Thymus (tissue), 14 donors: ENCODE measurements at places on chromosomes 1 and 21.

DNA sequence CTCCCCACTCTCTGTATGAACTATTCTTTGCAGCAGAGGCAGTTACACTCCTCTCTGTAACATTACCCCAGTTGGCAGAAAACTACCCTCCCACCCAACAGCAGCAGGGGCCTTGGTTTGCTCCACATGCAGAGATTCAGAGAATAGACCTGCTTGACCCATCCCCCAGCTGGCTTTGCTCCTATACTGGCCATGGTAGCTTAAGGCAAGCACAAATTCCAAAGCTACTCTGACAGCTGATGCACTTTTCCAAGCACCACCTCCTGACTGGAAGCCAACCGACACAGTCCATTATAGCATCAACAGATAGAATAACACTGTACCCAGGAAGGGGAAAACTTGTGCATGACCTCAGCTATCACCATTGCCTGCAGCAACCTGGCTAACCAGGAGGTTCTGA is 846.5 kb upstream of the NCAM2 start:
- no peak for DNase-seq

GRCh38 chr1:16615253-16616252 is 2.2 kb upstream of the NBPF1 start:
- DNase-seq, result no peak

DNA sequence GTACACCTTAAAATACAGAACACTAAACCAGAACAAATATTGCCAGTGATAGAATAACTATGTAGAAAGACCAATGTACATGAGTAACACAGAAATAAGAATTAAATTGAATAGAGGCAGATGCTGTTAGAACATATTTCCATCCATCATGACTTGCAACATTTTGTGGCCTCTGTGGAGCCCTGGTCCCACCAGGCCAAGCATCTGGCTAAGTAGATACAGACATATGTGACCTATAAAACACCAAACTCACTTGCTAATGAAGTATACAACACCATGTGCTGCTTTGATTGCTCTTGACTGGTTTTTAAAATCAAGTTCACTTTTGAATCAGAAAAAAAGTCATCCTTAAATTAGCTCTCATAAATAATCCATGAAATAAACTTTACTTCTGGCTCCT is 20.5 kb downstream of the SLC19A2 start:
- DNase-seq, result no peak

DNA sequence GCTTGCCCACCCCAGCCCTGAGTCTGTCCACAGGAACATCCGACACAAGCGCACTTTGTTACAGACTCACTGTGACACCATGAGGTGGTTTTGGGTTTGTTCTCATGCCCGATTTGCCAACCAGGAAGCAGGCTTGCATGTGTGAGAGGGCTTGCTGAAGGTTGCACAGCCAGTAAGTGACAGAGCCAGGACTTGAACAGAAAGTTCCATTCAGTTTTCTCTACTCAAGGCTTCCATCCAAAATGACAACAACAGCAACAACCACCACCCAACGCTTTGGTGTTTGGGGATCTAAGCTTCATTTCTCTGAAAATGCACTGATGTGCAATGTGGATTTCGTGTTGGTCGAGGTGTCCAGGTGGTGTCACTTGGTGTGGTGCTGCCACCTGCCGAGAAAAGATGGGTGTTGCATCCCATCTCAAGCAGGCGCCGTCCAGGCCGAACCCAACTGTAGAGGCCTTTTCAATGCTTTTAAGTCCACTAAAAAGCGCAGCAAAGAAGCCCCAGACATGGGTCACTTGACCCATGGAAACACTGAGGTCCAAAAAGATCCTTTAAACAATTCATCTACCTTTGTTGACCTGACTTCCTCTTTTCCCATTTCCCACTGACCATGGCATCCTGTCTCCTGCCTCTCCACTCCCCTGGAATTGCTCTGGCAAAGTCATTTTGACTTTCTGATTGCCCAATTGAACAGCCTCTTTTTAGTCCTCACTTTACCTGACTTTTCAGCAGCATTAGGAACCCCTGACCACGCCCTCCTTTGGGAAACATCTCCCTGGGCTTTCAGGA is 12.2 kb downstream of the CITED4 start:
- peak; percentile 81 for DNase-seq

DNA sequence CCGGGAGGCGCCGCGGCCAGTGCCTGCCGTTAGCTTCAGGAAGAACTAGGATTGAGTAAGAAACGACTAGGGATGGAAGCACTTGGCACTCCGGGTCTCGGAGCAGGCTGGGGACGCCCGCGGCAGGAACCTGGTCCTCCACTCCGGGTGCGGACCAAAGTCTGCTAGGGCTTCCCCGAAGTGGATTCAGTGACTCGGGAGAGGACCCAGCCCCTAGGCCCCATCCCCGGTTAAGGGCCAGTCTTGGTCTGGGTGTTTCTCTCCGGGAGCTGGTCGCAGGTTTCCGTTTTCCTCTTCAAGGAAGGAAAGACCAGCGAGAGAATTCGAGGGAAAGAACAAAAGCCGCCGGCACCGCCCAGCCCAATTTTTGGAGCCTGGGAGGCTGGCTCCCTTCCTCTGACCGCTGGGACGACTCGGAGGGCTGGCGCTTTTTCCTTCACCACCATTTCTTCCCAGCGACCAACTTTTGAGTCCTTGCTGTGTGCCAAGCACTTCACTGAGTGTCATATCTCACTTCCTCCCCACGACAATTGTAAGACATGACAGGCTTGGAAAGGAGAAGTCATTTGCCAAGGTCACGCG is 16.8 kb upstream of the STMN1 start:
- DNase-seq, result no peak
